ENCODE measurements at places on chromosomes 13 and 19.

GRCh38 chr13:95098916-95099315 lies 202.3 kb downstream of the ABCC4 start:
- no peak for DNase-seq

GRCh38 chr19:19214892-19215291 lies 3.1 kb downstream of the NCAN start:
- DNase-seq, result no peak

- DNase-seq, result peak; percentile 51
Observed at GRCh38 chr19:7595466-7596133, at the start of gene CAMSAP3. CAMSAP3 (plus strand) TSS chr19:7595863; CDS start chr19:7596003, 140 bp downstream.

DNA sequence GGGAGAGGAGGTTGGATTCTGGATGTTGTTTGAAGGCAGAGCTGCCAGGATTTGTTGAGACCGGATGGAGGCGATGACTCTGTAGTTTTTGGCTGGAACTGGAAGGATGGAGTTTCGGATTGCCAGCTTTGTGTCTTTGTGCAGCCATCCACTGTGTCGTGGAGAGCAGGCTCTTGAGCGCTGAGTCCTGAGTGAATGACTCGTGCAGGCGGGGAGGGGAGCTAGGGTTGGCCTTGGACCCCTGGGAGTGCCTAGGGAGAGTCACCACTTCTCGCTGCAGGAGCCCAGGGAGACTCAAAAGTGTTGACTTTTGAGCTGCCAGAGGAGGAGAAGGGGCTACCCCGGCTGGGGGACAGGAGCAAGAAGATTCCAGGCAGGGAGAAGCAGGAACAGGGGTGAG lies 3.9 kb downstream of the TOMM40 start:
- DNase-seq, result no peak

- DNase-seq, result no peak
Observed at GRCh38 chr19:1837625-1838105, 10.6 kb downstream of the REXO1 start.

- DNase-seq, result peak; percentile 94
Observed at GRCh38 chr13:93227878-93228642, 1.5 kb downstream of the GPC6 start.

GRCh38 chr13:52061587-52061986 lies 37.1 kb downstream of the UTP14C start:
- DNase-seq, result no peak

- peak; percentile 97 for DNase-seq
Observed at GRCh38 chr13:30047154-30047874, 196.9 kb upstream of the UBL3 start.

DNA sequence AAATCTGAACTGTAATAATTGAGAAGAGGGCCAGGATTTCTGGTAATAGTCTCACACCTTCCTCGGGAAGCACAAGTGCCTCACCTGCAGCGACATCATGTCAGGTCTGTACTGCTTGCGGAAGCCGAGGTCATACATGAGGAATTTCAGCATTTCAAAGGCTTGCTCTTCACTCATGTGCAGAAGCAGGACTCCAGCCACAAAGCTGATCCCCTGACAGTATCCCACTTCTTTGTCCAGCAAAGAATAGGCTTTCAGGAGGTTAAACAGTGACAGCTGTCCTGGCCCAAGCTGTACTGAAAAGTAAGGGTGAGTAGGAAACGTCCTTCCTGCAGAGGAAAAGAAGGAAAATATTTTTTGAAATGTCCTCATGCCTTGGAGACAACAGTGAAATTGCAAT lies 182.7 kb downstream of the TBC1D4 start:
- DNase-seq, result no peak

- peak; percentile 74 for DNase-seq
Observed at GRCh38 chr19:33660410-33661124, 38.8 kb downstream of the CHST8 start.

GRCh38 chr19:50912727-50913716 lies 1.8 kb upstream of the KLK4 start:
- DNase-seq, result no peak

- no peak for DNase-seq
Observed at GRCh38 chr13:42780044-42780443, 1.3 kb upstream of the FAM216B start.

DNA sequence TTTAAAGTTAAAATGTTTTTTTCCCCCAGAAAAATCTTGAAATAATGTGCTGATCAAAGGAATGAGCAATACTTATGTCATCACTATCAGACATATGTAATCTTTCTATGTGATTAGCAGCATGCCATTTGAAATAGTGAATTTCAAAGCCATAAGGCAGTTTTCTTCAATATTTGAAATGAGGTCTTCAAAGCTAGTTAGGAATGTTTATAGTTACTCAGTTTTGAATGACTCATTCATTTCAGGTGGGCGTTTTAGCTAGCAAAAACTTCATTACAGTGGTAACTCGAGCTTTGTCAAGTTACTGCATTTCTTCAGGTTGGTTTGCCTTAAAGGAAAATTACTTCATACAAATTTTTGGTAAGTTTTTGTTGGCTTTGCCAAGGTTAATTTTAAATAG lies 102.1 kb downstream of the ATP8A2 start:
- DNase-seq, result no peak

- DNase-seq, result no peak
Observed at GRCh38 chr13:104270731-104271130, 1204.5 kb upstream of the SLC10A2 start.

GRCh38 chr19:54104998-54105715 lies 2.5 kb downstream of the NDUFA3 start:
- no peak for DNase-seq

GRCh38 chr13:108917581-108917980 lies 288.2 kb downstream of the MYO16 start:
- DNase-seq, result no peak
